ENCODE measurements at places on chromosomes 16 and 17. TPM values are rescaled to one million over a fixed set of nuclear protein-coding genes. Genes with fewer than 3 reads are reported as not detected.

Gene CCL18
- not detected for total RNA-seq

Gene PMFBP1
- total RNA-seq = 0.38 TPM

Gene VTN
- total RNA-seq = not detected

Gene P2RX5
- 0.36 TPM for total RNA-seq

Gene NPIPB8
- total RNA-seq = 0.13 TPM

Gene TBC1D3C
- not detected for total RNA-seq

Gene MAF
- total RNA-seq = 31.4 TPM

DNA sequence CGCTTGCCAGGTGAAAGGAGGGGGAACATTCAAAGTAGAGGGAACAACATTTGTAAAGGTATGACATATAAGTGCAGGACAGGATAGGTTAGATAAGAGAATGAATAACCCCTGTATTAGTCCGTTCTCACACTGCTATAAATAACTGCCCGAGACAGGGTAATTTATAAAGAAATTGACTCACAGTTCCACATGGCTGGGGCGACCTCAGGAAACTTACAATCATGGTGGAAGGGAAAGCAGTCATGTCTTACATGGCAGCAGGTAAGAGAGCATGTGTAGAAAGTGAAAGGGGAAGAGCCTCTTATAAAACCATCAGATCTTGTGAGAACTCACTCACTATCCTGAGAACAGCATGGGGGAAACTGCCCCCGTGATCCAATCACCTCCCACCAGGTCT is 223.8 kb downstream of the SOX9 start:
- no peak for DNase-seq

- DNase-seq = no peak
Observed at GRCh38 chr17:59503500-59503899, 61.9 kb upstream of the DHX40 start.
